Naive thymus-derived CD8-positive, alpha-beta T cell (primary cell): ENCODE measurements at places on chromosomes 5 and 9.

DNA sequence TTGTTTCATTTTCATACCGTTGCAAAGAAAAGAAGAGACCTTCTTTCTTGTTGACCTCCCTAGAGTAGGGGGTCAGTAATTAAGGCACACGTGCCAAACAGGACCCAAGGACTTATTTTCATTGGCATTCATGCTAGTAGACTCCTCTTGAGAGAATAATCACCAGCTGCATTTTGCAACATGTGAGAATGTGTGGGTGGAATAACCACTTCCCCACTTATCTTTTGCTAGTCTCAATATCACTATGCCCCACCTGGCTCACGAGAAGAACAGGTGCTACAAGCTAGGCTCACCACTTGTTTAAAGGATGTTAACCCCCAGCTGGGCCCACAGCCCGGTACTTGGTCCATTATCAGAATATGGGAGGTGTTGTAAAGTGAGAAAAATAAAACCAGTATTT, 460.7 kb upstream of the MEF2C start:
- DNase-seq = no peak

- no peak for DNase-seq
These were observed 3.0 kb upstream of the CCNG1 start for GRCh38 chr5:163434401-163434866.

- DNase-seq = no peak
These were observed 49.8 kb upstream of the OLFM1 start for GRCh38 chr9:135037521-135038250.

DNA sequence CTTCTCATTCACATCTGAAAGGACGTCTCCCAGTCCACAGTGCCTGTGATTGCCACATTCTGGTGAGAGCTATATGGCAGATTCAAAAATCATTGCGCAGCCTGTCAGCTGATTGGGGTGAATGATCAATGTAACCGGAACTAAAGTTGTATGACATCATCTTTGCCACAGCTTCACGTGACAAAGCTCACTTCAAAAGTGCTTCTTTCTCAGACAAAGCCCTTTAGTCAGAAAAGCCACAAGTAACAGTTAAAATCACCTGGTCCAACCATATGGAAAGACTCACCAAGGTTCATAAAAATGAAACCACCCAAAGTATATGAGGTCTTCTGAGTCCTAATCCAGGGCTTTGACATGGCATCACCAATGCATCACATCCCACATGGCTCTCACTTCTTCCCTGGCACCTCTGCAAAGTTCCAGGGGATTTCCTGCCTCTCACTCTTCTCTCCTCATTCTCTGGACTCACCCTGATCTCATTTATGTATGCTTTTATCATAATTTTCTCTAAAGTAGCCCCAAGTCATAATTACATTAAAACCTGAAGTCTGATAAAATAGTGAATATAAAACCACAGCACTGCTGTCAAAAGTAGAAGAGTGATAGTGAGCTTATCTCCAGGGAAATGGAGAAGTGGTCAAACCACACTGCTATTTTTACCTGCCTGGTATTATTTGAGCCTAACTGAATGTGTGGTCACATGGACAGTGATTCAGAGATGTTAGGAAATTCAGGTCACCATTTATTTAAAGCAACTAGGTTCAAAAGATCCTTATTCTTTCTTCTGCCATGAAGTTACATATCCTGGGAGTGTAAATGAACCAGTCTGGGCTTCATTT, 193.1 kb upstream of the PTGER4 start:
- no peak for DNase-seq

DNA sequence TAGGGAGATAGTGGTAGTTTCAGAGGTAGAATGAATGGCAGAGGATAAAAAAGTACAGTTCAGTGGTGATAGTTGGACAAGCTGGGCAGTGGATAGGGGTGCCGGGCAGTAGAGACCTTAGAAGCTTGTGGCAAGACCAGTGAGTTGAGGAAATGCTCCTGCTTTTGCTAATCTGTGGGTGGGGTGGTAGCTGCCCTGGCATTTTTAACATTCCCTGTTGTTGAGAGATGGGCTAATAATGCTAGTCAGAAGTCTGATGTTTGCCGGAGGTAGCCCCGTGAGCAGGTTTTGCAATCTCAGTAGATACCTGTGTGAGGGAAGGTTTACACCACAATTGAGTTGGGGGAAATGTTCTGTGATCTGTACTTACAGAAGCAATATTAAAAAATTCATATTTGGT, 91.1 kb downstream of the TRIO start:
- no peak for DNase-seq

DNA sequence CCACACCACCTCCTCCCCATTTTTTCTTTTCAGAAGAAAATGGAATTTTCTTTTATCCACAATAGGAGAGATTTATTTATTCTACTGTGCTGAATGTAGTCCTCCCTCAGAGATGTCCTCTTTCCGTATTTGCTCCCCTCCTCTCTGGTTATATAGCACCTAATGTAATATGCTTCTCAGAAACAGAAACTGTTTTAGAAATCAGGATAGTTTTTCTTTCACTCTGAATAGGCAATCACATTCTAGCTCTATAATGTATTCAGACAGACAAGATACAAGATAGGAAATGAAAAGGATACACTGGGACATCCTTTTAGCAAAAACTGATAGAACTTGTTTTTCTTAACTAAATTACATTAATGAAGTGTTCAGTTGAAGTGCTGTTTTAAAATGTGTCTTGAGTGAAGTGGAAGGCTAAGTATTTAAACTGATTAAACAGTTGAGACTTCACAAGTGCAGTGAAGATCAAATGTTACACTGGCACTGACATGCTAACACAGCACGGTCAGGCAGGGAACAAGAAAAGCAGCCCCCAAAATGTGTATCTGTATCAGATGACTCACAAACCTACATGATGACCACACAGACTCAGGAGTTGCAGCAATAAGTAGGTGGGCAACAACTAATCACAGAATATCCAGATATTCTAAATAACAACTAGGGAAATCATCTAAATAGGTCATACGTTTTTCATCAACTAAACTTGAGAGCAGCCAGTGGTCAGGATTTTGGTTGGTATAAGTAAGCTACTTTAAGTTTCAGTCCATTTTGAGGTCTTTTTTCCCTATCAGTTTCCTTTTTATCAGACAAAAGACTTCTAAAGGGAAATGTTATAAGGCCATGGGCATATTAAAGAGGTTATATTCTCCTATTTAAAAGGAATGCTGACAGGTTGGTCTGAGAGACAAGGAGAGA, 260.4 kb downstream of the MLLT3 start:
- no peak for DNase-seq

DNA sequence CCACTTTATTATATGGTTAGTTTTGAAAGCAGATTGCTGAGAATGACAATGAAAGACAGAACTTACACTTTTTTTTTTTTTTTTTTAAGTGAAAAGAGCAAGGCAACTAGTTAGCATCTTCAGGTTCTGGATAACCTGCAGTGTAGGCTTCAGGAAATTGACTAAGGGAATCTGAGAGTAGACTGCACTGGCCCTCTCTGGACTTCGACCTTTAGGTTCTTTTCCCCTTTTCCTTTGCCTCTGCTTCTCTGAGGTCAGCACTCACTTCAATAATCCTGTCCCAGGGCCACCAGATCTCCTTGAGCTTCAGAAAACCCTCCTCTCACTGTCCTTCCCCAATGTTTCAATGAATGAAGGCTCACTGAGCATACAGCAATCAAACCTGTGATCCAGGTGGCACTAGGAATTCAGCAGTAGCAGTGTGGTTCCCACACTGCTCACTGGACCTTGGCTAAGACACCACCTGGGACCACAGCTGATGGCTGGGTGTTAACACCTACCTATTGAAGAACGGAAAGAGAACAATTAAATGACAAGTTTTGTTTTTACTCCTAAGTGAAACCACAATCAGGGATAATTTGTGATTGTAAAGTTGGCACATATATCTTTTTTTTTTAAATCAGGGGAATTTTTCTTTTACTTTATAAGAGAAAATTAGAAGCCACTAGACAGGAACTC, 85.8 kb upstream of the IL6ST start:
- no peak for DNase-seq

DNA sequence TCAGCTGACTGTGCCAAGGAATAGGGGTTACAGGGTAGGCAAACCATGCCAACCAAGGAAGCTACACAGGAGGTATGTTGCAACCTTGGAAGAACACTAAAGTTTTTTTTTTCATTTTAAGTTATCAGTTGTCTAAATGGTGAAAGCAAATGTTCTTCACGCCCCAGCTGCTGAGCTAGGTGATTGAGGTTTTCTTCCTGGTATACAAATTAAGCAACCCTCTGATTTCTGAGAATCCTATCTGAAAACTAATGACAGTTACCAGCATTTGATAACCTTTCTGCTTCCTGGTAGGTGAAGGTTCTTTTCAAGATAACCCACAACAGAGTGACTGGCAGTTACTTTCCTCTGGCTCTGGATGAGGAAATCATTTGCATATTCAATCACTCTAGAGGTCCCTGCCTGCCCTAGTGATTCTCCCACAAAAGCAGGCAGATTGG, 194.9 kb downstream of the ATP10B start:
- DNase-seq = no peak

GRCh38 chr5:45038366-45038987, 229.7 kb downstream of the MRPS30 start:
- DNase-seq = no peak

- DNase-seq = no peak
These were observed 126.2 kb downstream of the MAPKAP1 start for GRCh38 chr9:125580701-125581286.

GRCh38 chr9:124941679-124942561, 1.0 kb upstream of the GOLGA1 start:
- DNase-seq = peak; percentile 54

DNA sequence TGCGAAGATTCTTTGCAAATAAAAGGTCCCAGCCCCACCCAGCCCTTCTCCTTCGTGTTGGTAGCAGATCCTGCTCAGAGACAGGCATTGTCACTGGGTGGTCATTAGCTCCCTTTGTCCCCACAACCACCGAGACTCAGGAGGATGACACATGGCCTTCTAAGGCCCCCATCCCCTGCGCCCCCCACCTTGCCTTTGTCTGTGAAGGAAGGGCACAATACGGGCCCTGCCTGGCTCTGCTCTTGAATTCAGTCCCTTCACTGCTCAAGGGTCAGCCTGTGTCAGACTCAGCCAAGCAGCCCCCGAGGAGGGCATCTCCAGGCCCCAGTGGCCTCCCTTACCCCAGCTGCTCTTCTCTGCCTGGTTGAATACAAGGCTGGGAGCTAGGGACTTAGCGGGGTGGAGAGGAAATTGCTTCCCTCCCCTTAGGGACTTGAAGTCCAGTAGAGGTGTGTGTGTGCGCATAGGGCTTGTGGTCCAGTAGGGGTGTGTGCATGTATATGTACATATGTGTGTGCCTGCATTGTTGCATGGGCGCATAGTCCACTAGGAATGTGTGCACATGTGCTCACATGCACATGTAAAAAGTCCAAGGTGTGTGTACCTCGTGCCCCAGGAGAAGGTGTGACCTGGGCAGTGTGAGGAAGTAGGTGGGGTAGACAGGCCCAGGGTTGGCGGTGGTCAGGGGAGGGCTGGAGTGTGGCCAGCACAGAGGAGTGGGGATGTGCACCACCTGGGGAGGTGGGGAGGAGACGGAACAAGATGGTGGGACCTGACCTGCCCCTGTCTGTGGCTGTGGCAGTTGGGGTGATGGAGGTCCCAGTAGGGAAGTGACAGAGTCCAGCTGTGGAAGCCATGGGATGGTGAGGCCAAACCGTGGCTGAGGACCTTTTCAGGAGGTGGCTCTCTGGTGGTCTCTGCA, 59.1 kb downstream of the PHF2 start:
- DNase-seq = no peak

DNA sequence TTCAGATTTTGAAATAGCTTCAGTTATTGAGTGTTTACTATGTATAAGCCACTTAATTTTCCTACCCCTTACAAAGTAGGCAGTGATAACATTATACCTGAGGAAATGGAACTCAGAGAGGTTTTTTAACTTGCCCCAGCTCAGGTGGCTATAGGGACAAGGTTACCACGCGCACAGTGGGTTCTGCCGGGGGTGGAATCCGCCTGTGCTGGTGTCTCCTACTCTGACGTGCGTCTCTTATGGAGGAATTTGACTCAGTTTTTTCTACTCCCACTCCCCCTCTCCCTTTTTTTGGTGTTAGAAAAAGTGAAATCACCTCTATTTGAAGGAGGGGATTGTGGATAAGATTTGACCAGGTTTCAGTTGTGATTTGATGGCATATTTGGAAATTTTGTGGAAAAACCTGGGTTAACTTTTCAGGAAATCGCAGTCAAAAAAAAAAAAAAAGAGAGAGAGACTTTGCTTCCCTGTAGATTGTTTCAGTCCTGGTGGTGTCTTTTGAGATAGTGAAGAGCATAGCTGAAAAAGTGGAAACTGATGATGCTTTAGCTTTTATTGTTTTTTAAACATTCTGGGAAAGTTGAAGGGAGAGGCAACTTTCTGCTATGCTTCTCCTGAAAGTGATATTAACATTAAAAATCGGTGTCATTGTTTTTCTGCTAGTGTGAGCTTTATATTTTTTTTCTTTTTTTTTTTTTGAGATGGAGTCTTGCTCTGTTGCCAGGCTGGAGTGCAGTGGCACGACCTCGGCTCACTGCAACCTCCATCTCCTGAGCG, 15.9 kb downstream of the TRIO start:
- DNase-seq = no peak

DNA sequence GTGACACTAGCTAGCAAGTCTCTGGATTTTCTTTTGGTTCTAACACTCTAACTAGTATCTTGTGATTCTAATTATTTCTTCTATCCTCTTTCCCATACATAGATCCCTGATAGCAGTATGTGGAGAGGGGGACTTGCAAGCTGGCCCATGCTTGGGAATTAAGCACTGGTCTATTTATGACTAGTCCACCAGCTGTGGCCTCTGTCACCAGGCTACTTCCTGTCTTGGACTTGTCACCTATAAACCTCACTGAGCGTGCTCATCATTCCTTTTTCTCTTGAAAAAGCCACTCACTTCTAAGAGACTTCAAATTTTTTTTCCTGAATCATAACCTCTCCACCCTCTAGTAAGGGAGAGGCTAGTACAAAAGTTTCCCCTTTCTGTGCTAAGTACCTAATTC, 32.3 kb upstream of the MAMDC2 start:
- DNase-seq = no peak

DNA sequence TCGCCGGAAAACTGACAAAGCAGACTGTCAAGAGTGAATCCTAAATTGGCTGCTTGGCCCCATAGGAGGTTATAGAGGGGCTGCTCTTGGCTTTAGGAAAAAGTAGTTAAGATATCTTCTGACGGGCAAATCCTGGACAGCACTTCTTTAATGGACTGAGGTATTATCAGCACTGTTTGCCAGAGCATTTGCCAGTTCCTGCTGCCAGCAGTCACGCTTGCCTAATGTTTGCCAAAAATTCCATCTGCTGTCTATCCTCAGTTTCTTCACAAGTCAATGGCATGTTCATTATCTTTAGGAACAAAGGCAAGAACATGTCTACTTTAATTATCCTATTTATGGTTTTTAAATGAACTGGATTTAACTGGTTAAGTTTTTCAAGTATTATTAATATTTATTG, 25.8 kb upstream of the SREK1 start:
- no peak for DNase-seq

DNA sequence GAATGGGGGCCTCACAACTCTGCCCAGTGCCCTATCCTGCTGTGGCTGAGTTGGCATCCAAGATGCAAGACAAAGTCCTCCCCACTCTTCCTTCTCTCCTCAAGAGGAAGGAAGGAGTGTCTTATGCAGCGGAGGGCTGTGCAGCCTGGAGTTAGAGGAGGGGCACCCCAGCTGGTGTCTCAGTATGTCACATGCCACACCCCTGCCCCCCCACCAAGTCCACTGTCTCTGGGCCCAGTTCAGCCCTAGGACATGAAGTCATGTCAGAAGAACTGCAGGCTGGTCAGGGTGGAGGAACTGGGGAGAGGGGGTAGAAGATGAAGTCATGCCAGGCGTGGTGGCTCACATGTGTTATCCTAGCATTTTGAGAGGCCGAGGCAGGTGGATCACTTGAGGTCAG, 28.0 kb upstream of the SLC28A3 start:
- no peak for DNase-seq
